Vagina (tissue), 2 donors: ENCODE measurements at places on chromosomes 7 and 10. TPM values are rescaled to one million over a fixed set of nuclear protein-coding genes. Genes with fewer than 3 reads are reported as not detected.

REPIN1 gene
- total RNA-seq = 49.4 TPM

DNA sequence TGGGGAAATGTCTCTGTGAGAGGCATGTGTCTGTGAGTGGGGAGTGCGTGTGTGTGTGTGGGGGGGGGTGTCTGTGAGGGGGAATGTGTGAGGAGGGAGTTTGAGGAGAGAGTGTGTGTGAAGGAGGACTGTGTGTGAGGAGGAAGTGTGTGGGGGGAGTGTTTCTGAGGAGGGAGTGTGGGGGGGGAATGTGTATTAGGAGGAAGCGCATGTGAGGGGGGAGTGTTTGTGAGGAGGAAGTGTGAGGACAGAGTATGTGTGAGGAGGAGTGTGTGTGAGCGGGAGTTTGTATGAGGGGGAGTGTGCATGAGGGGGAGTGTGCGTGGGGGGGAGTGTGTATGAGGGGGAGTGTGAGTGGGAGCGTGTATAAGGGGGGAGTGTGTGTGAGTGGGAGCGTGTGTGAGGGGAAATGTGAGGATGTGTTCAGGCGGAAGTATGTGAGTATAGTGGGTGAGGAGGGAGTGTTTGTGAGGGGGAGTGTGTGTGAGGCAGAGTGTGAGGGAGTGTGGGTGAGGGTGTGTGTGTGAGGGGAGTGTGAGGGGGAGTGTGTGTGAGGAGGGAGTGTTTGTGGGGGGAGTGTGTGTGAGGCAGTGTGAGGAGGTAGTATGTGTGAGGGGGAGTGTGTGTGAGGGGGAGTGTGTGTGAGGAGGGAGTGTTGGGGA lies 21.8 kb upstream of the PTPRN2 start:
- DNase-seq = no peak

DNA sequence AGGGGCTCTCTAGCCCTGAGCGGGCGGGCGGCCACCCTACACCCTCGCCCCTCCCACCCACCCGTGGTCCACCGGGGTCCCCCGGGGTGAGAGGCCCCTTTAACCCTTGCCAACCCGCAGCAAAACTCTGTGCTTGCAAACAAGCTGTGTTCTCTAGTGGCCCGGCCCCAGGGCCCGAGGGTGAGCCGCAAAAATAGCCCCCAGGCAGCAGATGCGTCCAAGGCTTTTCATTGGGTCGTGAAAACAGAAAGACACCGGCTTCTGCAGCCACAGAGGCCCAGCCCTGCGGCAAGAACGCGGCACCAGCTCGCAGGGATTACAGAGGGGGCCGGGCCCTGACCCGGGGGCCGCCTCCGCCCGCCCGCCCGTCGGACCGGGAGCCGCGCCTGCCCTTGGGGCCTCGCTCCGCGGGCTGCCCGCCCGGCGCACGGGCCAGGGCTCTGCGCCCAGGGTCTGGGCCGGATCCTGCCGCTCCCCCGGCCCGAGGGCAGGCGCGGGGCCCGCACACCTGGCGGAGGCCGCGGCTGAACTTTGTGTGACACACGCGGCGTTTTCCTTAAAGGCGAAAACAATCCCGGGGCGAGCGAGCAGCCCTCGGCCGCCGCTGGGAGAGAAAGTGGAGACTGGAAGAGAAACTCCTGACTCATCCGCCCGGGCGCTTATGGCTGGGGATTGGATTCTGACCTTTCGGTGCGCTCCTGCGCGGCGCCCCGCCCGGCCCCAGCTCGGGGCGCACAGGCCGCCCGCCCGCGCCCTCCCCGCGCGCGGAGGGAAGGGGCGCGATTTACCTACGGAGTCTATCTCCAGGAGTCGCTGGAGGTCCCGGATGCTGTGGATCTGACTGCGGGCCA lies 2.8 kb downstream of the PDGFA start:
- no peak for DNase-seq

DNA sequence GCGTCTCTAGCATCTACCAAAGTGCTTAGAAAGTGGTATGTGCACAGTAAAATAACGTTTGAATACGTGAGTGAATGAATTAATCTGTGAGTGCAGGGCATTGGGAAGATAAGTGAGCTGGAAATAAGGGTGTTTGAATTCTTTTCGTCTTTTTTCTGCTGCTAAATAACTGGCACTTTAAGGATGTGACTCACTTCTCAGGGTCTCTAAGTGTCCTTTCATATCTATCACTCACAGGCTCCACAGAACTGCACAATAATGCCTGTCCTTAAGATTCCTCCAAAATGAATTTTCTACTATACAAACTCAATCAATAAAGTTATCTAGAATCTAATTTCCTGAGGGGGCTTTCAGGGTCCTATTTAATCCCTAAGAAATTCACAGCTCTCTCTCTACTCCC lies 3.2 kb upstream of the DGKB start:
- DNase-seq = no peak

FAM25G gene
- total RNA-seq = not detected

HOXA5 gene
- total RNA-seq = 6.1 TPM

GRCh38 chr7:25308246-25308645 lies 80.0 kb upstream of the NPVF start:
- DNase-seq = no peak
